ENCODE measurements at places on chromosomes 1 and 21. TPM values are rescaled to one million over a fixed set of nuclear protein-coding genes. Genes with fewer than 3 reads are reported as not detected.

CCDC181 gene
- not detected for total RNA-seq

ECM1 gene
- 8.8 TPM for total RNA-seq

ZYG11B gene
- total RNA-seq = 35.2 TPM

KRTAP10-10 gene
- not detected for total RNA-seq

OR6N1 gene
- total RNA-seq = not detected

DNASE2B gene
- 0.25 TPM for total RNA-seq

BSND gene
- not detected for total RNA-seq

IL20 gene
- not detected for total RNA-seq

BEND5 gene
- 0.34 TPM for total RNA-seq

C1orf116 gene
- 0.42 TPM for total RNA-seq

GPBP1L1 gene
- 53.6 TPM for total RNA-seq

CHI3L2 gene
- total RNA-seq = 0.19 TPM

SHISAL2A gene
- total RNA-seq = not detected

ZSCAN20 gene
- 1.7 TPM for total RNA-seq

LSS gene
- total RNA-seq = 64.6 TPM

FAM72C gene
- total RNA-seq = 0.17 TPM

OR2T33 gene
- total RNA-seq = not detected

Data from right lobe of liver (tissue), 6 donors.